ENCODE measurements at places on chromosomes 1 and 21.
A peak's percentile ranks its signal among the peaks of the same experiment; 100 is the strongest.

- DNase-seq = no peak
Observed at GRCh38 chr1:33000427-33001026, 35.9 kb upstream of the RNF19B start.

DNA sequence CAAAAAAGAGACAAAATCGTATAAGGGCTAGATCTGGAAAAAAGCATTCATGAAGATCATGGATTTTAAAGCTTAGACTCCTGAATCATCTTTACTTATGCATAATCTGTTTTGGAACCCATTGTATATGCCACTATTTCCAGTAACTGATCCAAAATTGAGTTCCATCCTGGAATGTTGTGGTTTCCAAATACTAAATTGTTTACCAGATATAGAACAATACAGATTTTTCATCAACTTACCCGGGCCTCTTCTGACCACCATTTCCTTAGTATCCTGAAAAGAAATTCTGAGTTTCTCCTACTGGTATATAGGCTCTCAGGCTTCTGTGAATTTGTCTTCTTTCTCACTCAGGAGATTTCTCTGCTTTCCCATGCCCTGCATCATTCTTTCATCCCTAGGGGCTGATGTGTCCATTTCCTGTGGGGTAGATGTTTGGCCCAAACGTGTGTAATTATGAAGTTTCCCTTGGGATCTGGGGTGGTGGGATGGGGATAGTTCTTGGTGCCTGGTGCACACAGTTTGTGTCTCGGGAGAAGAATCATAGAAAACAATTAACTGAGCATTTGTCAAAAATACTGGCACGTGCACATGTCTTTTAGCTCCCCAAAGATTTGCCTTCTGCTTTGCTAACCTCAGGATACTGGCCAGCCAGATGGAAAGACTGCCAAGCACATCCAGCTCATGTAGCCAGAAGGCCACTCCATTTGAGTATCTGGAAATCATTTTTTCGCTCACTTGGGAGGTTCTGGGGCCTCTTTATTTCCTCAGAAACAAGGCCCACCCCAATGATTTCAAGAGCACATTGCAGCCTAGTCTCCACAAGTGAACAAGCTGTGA, 127.8 kb downstream of the NTMT2 start:
- DNase-seq = no peak

GRCh38 chr1:226111883-226112261, 49.4 kb downstream of the H3-3A start:
- no peak for DNase-seq

DNA sequence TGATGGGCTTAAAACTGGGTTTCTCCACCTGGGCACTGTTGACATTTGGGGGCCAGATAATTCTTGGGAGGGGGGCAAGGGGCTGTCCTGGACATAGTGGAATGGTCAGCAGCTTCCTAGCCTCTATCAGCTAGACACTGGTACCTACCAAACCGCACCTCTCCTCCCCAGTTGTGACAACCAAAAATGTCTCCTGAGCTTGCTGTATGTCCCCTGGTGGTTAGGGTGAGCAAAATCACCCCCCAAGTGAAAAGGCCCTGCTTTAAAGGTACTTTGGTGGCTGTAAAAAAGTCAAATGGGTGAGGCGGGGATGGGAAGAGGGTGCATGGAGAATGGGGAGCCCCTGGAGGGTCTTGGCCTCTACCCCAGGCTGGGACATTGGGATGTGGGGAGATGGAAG, 182.0 kb downstream of the IGSF21 start:
- DNase-seq = no peak

DNA sequence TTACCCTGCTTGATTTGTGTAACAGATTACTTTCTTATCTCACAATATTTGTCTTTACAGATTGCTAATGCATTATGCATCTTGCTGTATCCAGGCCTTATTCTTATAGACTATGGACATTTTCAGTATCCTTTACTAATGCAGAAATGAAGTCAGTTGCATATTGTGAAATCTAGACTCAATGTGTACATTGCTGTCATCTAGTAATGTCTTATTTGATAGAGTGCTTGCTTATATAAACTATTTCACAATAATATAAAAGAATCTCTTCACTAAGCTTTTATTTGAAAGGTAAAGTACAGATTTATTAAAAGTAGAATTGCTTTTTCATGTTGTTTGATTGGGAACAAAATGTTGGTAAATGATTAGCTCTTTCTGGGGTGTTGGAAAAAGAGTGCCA, 39.6 kb downstream of the ALG6 start:
- no peak for DNase-seq

- DNase-seq = no peak
Observed at GRCh38 chr1:111802984-111803383, 47.3 kb downstream of the DDX20 start.

DNA sequence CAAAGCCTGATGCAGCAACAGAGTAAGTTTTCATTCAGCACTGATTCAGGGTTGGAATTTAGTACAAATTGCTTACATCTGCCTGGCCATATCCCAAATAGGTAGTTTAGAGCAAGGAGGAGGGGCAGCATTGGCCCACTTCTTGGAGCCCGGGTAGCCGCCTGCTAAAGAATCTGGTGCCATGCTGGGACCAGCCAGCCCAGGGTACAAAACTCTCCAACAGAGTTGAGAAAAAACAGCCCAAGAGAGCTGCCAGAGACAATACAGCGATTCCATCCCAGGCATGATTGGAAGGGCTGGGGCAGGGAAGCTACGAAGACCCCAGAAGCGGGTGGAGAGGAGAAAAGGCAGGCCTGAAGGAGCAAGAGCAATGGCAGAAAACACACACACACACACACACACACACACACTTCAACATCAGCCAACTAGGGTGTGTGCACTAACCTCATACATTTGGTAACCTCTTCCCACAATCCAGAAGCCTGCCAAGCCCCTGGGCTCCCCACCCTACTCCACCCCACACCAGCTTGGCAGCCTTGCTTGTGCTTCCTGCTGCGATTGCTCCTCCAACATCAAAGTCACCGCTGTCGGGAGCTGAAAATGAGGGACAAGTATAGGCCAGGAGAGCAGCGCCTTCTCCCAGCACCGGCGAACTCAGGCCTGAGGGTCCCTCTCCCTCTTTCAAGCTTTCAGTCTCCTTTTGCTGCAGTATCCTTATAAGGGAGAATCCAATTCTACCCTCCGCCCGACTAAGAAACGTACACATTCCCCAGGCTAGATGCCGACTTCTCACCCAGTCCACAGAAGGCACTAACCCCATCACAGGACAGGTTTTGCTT, 1.2 kb downstream of the PIK3C2B start:
- DNase-seq = peak; percentile 39

DNA sequence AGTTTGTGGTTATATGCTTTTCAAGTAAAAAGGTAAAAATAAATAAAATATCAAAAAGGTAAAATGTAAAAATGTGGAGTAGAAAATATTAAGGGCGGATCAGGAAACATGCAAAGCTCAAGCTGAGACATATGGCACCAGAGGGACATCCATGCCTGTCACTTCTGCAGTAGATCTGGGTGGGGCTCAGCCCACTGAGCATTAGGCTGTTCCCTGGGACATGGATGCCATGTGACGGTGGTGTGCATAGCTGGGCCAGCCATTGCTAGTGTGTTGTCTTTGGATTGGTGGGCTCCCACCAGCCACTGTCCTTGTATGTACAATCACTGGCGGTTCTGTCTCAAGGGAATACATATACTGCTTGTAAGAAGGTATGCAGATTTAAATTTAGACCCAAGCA, 3.0 kb downstream of the TTC13 start:
- DNase-seq = no peak

DNA sequence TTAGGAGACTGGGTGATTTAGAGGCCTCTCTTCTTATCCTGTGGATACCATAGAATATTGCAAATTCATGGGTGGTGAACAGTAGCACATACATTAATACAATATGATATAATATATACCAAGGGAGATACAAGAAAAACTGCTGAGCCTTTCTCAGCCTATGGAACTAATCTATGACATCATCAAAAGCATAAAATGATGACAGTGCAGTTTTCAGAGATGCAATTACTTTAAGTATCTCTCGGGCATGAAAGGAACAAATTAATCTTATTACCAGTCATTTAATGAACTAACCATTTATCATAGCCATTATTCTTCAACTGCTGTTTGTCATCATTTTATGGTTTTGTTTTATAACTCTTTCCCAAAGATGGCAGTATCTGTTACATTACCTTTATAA, 3.5 kb downstream of the CHODL start:
- DNase-seq = no peak

GRCh38 chr21:26098772-26099397, 71.7 kb downstream of the APP start:
- no peak for DNase-seq

DNA sequence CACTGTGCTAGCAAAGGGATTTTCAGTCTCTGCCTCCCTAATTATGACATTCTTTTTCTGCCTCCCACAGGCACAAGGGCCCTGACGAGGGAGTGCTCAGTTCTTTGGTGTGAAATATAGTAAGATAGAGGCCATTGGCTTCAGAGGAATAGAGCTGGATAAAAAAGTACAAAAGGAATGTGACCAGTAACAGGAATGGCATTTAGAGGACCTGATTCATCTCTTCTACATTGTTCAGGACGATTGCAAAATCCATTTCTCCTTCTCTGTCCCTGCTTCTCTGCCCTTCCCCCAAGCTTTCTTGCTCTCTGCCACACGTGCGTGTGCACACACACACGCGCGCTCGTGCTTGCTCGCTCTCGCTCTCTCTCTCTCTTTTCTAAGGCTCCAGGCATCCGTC, 668.2 kb downstream of the KIF26B start:
- no peak for DNase-seq

DNA sequence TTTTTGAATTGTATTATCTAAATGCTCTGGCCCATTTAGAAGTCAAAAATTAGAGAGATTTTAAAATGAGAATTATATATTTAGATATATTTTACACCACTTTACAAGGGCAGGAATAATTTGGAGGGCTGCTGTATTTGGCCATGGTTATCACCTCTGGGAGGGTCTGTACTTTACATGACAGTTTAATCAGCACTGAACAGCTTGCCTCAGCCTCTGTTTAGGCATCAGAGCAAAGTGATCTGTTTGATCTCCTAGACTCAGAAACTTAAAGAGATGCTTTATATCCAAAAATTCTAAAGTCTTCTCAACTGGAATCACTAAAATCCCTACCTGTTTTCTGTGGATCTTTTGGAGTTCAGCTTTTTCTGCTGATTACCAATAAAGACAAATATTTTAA, 5.4 kb upstream of the SPTA1 start:
- DNase-seq = no peak

- DNase-seq = no peak
Observed at GRCh38 chr21:33019516-33019884, 6.2 kb upstream of the OLIG2 start.

Measured in HuH-7 (cell line).